NCI-H510A treated with DMSO at 0.1 percent for 48 hours (cell line): ENCODE measurements at places on chromosomes 1 and 21.

DNA sequence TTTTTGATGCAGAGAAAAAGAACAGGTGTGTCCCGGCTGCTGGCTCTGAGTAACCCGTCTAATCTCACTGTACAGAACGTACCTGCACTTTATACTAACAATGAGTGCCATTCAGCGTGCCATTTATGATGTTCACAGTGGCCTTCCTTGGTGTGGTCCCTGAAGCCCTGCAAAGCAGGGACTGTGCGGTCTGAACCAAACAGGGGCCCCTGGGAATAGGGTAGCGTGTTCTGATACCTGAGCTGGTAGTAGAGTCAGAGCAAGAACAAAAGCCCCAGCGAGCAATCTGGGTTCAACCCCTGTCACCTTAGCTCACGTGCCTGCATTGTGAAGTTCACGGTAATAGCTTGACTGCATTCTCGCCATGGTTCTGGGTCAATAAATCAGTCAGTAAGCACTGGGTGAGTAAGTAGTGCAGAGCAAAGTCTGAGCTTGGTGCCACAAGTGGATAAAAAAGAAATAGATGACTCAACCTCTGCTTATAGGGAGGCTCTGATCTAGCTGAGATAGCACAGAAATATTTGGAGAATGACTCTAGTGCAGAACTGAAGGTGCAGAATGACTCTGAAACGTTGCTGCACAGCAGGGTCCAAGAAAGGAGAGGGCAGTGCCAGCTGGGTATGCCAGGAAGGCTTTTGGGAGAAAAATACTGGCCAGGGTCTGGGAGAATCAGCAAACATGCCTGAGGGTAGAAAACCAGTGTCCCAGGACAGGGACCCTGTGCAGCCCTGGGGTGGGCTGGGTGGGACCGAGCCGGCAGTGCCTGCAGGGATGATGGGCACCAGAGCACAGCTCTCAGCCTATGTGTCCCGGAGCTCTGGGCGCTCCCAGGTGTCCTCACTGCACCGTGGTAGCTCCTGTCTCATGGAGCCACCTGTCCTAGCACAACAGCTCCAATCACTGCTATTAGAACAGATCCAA is 125.9 kb downstream of the RHOU start:
- peak; percentile 20 for DNase-seq

GRCh38 chr1:77977989-77978292 is 931 bp downstream of the FUBP1 start:
- no peak for DNase-seq

- peak; percentile 56 for DNase-seq
Measured at GRCh38 chr1:153922076-153922971, 448 bp downstream of the GATAD2B start.

DNA sequence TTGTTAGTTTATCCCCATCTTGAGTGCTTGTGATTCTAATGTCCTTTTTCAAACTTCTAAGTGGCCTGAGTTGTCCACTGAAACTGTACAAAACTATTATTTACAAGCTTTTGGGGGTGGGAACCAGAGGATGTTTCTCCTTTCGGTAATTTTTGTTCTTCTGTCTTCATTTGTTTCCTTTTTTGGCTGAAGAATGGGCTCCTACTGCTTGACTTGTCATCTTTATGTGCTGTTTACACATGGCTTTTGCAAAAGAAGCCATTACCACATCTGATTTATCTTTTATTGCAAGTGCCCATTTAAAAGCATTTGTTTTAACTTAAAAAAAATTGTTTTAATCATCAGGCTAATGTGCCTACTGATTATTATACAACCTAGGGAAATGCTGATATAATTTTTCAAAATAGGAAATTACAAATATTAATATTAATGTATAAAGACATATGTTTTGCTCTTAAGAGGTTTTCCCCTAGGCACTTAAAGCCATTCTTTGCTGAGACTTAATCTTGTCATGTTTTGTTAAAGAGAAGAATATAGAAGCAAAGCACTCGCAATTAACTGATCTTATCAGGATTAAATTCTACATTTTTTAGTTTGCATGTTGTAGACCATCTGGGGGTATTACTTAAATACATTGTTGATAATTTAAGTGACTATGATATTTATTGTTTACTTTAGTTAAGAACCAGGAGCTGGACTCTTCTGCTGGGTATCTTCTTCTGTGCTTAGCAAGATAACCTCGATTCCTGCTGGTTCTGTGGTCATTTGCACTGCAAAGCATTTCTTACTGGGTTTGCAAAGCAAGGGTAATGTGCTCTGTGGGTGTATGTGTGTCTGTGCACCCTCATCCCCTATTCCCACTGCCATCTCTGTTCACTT is 40.1 kb downstream of the TMEM200B start:
- DNase-seq = no peak

GRCh38 chr1:200243042-200243437 is 166.8 kb downstream of the ZNF281 start:
- DNase-seq = no peak

DNA sequence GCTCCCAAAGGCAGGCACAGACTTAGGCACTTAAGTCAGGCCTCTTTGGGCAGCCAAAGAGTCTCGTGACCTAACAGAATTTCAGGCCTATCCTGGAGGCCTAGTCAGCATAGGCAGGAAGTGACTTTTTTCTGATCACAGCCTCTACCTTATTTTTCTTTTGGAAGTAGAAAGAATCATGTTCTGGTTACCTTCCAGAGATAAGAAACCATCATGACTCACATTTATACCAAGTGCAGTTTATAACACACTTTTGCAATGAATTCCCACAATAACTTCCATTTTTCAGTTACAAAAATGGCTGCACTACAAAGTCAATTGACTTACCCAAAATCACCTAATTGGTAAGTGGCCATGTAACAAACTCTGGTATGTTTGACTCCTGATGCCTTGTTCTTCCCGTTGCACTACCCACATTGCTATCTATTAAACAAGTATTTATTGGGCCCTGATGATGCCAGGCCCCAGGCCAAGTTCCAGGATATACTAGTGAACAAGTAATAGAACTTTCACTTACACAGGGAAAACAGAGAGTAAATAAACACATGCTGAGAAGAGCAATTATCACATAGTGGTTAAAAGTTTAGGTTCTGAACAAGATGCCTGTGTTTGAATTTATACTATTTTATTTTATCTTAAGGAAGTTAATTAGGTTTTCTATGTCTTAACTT is 74.3 kb downstream of the SH3GLB1 start:
- DNase-seq = no peak
